ENCODE measurements at places on chromosomes 1 and 21.

DNA sequence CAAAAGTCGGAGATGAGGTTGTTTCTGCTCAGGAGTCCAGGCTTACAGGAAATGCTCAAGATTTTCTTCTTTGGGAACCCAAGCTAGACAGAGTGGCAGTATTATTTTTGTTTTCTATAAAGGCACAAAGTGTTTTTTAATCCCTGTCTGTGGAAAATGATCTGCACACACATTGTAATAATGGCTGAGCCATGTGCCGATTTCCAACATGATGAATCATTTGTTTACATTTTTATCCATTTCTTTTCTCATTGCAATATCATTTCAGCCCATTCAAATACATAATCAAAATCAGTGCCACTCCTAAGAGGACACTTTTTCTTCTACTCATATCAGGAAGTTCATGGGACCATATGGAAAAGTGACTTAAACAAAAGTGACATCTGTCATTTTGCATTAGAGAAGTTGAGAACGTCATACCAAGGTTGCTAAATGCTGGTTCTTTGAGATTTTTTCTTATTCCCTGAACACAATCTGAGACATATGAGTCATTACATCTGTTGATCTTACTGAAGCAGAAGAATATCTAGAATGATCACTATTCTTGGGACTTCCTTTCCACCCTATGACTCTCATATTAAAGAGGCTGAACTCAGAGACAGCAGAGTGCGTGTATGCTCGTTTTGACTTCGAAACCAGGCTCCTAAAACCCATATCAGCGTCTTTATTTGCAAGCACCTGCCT, 44.9 kb downstream of the ACTA1 start:
- DNase-seq, result no peak

- no peak for DNase-seq
Measured at GRCh38 chr1:56304975-56305374, 274.4 kb downstream of the PLPP3 start.

GRCh38 chr1:30911059-30911954, 2.7 kb upstream of the SDC3 start:
- peak; percentile 76 for DNase-seq

GRCh38 chr1:170214117-170215032, 68.6 kb downstream of the NTMT2 start:
- no peak for DNase-seq

- DNase-seq, result no peak
Measured at GRCh38 chr1:109161858-109162606, 48.1 kb downstream of the ELAPOR1 start.

- DNase-seq, result no peak
Measured at GRCh38 chr1:191895462-191896058, 262.7 kb upstream of the RGS18 start.

DNA sequence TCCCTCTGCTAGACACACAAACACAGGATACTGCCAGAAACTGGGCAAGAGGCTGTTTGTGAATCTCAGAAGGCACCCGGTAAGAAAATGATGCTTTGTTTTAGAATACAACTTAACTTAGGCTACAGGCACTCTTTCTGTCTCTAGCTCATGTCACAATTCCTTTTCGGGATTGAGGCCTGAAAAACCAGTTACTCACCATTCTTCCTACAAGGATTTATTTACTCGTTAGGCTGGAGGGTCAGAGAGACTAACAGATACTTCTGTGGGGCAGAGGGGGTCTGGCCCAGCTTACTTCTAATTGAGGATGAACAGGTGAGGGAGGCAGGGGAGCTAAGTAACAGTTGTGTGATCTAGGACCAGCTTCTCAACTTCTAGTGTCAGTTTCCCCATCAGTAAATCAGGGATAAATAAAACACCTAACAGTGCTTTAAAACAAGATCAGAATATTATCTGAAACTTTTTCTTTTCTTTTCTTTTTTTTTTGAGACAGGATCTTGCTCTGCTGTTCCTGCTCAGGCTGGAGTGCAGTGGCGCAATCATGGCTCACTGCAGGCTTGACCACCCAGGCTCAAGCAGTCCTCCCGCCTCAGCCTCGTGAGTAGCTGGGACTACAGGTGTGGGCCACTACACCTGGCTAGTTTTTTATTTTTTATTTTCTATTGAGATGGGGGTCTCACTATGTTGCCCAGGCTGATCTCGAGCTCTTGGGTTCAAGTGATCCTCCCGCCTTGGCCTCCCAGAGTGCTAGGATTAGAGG, 31.9 kb downstream of the NFYC start:
- DNase-seq, result no peak

GRCh38 chr1:101371259-101371658, 134.4 kb downstream of the S1PR1 start:
- DNase-seq, result peak; percentile 80

DNA sequence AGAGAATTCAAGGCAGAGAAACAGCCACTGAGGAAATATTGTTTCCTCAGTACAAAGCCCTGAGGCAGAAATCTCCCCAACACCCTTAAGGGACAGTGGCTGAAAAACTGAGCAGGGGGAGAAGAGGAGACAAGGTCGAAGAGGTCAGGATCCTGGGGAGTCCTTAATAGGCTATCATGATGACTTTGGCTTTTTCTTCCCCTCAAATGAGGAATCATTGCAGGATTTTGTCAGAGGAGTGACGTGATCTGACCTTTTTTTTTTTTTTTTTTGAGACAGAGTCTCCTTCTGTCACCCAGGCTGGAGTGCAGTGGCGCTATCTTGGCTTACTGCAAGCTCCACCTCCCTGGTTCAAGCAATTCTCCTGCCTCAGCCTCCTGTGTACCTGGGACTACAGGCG, 10.2 kb downstream of the MAP7D1 start:
- no peak for DNase-seq

DNA sequence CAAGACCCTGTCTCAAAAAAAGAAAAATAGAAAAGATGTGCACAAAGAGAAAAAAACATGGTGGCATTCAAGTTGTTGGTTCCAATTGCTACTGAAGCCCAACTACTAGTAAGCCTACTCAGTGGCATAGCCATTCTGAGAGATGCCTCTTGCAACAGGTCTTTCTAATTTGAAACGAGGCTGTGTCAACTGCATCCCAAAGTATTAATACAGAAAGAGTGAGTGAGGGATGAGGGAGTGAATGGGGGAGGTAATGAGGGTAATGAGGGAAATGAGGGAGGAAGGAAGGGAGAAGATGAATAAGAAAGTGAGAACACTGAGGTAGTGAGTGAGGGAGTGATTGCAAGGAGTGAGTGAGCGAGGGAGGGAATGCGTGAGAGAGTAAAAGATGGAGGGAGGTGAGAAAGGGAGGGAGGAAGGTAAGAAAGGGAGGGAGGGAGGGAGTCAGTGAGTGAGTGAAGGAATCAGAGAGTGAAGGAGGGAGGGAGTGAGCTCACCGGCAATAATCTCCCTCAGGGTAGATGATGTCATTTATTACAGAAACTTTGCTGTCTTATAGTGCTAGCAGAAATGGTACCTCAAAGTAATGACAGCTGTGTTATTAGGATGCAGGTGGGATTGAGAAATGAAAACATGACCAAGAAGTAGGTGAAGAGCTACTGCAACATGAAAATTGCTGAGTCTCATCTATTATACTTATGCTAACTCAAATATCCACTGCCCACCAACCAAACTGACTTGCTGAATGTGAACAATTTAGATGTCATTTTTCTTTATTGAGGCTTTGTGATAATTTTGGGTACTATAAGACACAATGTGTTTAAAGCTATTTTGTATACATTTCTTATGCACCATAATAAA, 75.6 kb upstream of the ADAM30 start:
- no peak for DNase-seq

- no peak for DNase-seq
Measured at GRCh38 chr21:36656138-36656537, 42.8 kb upstream of the SIM2 start.

DNA sequence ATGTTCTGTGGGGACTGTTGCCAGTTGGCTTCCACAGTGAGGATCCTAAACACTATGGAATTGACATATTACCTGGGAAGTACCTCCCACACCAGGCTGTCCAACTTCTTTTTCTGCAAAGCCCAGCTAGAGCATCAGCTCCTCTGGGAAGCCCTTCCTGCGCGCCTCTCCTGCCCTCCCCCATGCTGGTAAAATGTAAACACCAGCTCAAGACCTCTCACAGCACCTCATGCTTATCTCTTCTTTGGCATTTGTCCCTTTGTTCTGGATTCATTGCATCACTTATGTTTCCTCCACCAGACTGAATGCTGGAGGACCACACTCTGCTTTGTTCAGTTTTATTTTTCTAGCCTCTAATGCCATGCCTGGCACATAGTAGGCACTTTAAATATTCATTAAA, 172.1 kb downstream of the HHAT start:
- DNase-seq, result no peak

- DNase-seq, result no peak
Measured at GRCh38 chr1:41802532-41803501, 115.9 kb downstream of the HIVEP3 start.

DNA sequence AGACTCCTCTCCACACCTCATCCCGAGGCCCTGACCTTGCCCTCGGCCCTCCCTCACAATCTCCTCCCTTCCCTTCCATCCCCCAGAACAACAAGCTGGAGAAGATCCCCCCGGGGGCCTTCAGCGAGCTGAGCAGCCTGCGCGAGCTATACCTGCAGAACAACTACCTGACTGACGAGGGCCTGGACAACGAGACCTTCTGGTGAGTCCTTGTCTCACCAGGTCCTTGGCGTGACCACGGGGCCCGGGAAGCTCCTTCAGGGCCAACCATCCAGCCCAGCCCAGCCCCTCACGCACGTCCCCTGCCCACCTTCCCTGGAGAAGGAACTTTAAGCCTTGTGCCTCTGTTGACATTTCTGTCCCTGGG, 15.6 kb downstream of the PODN start:
- DNase-seq, result no peak

- no peak for DNase-seq
Measured at GRCh38 chr1:176448340-176448739, 14.6 kb upstream of the PAPPA2 start.

DNA sequence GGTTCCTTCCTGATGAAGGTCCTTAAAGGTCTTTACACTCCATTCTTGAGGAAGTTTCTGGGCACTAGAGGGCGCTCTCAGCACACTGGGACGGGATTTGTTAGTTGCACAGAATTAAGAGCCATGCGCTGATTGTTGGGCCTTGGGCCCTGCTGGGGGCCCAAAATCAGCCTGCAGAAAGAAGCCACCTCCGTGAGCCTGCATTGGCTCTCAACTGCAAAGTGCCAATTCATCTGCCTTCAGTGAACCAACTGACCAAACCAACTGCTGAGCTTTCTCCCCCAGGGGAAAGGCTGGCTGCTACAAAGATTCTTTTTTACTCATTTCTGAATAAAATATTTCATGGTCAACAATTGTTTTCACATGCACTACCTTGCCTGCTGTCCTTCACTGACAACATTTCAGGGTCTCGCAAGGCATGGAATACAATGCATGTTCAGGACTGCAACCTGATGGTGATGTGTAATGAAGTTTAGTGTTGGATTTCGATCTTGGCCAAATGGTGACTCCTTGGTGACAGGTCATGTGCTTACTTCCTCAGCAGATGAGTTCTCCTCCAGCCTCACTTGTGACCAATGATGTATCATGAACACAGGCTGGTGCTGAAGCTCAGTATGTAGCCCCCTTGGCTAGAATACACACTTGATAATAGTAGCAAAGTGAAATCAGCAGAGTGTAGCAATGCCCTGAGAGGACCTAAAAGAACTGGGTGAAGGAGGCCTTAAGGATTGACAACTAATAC, 45.7 kb upstream of the PRDX6 start:
- peak; percentile 68 for DNase-seq

- no peak for DNase-seq
Measured at GRCh38 chr1:40309374-40310128, 7.5 kb downstream of the COL9A2 start.

DNA sequence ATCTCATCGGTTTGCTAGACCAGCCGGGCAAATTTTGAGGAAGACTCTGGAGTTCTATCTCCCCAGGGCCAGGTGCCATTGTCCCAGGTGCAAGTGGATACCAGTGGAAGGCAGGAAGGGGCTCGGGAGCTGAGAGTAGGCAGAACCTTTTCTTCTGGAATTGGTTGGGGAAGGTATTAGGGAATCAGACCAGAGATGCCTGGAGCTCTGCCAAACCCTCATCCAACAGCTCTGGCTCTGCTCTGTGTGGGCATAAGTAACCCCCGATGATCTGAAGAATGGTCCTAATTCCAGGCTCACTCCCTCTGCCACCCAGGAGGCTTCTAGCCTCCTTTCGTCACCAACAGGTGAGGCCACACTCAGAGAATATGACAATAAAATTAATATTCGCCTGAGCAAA, 69.9 kb downstream of the PGBD5 start:
- no peak for DNase-seq

DNA sequence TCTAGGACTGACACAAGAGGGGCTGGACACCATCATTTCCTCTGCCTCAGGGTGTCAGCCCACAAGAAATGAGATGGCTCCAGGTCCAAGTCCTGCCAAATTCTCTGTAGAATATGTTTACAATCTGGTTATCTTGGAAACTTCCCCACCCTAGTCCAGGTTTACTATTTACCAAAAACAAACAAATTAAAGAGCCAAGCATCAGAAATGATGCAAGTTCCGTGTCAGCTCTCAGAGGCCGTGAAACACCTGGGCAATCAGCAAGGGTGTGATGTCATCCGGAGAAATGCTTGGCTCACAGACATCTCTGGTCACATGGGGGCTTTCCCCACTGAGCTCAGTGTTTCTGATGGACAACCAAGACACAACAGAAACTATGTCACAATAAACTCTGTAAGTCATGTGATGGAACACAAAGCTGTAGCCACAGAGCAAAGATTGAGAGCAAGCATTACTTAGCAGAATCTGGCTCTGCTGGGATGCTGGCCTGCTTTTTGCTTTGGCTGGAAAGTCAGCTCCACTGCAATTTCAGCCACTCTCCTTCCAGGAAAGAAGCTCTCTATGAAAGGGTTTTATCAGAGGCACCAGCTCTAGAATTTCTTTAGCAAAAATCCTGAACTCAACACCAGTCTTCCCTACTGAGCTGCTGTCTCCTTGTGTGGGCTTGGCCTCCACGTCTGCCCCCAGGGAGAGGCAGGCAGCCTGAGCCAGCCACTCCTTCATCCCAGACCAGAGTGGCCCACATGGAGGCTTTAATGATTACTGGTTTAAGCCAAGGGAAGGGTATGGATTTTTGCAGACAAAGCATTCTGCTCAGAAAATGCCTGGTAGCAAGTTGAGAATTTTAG, 55.9 kb downstream of the NENF start:
- DNase-seq, result peak; percentile 89

- DNase-seq, result no peak
Measured at GRCh38 chr1:21570885-21571284, 61.7 kb downstream of the ALPL start.

GRCh38 chr1:203778146-203778545, 13.2 kb downstream of the LAX1 start:
- DNase-seq, result no peak

DNA sequence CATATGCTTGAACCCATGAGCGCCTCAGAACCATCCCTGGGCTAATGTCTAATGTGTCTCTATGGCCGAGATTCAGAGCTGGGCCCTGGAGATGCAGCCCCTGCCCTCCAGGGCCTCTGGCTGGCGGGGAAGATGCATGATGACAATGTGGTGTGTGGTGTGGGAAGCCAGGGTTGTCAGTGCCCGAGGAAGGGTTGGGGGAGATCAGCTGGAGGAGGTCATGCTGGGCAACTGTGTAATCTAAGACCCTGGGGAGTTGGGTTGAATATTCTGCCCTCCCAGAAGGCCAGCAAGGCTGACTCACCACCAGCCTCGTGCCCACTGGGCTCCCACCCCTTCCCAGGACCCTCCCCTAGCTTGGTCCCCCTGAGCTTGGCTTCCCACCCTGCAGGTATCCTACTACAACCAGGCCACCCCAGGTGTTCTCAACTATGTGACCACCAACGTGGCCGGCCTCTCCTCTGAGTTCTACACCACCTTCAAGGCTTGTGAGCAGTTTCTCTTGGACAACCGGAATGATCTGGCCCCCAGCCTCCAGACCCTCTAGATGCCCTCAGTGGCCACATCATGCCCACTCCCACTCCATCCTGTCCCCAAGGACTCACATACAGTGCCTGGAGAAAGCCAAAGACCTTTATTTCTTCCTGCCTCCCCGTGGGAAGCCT, 14.6 kb downstream of the FAM151A start:
- no peak for DNase-seq
